ENCODE measurements at places on chromosomes 7 and 10.
A peak's percentile ranks its signal among the peaks of the same experiment; 100 is the strongest.

- DNase-seq = no peak
Measured at GRCh38 chr10:15735763-15736162, 16.0 kb upstream of the ITGA8 start.

GRCh38 chr7:131803816-131804215 is 247.4 kb upstream of the PODXL start:
- DNase-seq = no peak

GRCh38 chr7:90727412-90727811 is 131.3 kb downstream of the CDK14 start:
- DNase-seq = no peak

- no peak for DNase-seq
Measured at GRCh38 chr10:45437587-45438465, 63.8 kb downstream of the ALOX5 start.

DNA sequence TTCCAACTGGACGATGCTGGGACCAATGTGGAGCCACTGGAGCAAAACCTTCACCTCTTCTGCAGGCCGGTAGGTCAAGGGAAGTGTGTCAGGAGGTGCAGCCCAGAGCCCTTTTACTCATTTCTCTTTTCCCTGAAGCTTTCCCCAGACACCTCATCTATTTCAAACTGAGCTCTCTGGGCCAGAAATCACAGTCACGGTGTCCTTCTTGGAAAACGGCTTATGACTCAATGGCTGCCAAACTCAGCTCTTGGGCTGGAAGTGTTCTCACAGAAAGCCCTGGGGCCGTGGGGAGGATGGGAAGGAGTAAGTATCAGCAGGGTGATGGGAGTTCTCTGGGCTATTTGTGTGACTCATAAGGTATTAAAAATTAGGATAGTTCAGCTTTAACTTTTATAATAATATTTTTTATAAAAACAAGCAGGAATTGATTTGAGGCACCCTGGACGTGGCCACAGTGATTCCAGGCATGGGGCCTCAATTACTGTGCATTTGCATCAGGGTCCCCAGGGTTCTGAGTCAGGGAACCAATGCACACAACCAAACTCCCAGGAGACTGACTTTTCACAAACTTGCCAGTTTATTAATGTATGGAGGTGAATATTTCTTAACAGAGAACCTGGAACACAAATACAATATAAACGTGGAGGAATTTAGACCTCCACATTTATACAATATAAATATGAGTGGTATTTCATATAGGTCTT is 187.4 kb upstream of the TMEM72 start:
- no peak for DNase-seq

DNA sequence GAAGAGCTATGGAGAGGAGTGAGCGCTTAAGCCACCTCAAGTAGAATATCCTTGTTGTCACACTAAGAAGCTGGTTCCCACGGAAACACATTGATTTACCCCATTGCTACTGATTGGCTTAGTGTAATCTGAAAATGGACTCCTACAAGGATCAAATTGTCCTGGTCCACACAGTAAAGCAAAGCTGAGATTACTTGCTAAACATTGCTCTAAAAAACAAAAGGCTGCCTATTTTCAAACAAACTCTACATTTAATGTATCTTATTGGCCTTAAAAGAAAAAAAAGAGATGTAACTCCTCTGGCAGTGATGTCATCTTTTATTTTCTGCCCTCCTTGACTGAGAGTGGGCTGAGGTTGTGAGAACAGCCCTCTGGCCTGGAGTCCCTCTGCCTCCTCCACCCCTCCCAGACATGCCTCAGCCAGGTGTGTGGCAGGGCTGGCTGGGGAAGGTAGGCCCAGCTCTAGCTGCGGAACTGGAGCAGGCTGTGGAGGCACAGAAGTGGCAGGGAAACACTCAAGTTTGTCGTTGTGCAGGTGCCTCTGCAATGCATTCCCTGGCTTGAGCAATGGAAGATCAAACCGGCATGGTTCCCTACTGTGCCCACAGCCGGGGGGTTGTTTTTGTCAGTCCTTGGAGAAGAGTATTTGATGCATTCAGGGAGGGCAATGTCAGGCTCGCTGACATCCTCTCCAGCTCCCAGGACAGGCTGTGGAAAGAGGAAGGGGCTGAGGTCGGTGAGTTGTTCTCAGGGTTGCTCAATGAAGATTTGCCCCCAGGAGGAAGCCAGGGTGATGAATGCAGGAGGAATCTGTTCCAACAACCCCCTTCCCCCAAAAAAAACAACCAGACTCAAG is 9.1 kb downstream of the KLF6 start:
- DNase-seq = no peak

- DNase-seq = no peak
Measured at GRCh38 chr7:128032605-128033235, 1.5 kb upstream of the LRRC4 start.

- no peak for DNase-seq
Measured at GRCh38 chr10:116781370-116781884, 39.1 kb upstream of the HSPA12A start.

- DNase-seq = no peak
Measured at GRCh38 chr10:69321039-69321715, 42.9 kb downstream of the HK1 start.

- DNase-seq = no peak
Measured at GRCh38 chr7:150715293-150715692, 1.1 kb upstream of the GIMAP1 start.

GRCh38 chr7:142808461-142808801 is 37.7 kb downstream of the PRSS2 start:
- no peak for DNase-seq

DNA sequence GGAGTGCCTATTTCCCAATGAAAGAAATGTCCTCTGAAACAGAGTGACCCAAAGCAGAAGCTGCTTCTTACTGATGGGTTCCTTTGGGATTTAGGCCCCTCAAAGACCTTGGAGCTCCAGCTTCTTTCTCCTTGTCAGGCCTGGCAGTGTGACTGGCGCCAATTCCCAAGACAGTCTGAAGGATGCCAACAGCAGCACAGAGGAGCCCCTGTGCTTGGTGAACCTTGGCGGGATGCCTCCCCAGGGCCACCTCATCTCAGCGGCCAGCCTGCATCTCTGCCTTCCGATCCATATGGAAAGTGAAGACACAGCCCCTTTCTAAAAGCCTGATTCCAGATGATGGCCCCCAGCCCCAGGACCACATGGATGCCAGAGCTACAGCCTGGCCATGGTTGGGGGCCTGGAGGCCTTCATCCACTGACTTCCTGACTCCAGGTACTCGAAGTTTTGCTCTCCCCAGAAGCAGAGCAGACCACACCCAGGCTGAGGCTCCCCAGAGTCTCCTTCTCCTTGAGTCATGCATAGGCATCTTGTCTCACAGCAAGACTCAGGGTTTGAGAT is 45.4 kb downstream of the FBXW4 start:
- no peak for DNase-seq

GRCh38 chr7:47836503-47837202 is 111.6 kb downstream of the PKD1L1 start:
- DNase-seq = no peak

- no peak for DNase-seq
Measured at GRCh38 chr7:92835851-92836488, 403 bp downstream of the CDK6 start.

GRCh38 chr7:108947526-108947925 is 377.9 kb downstream of the DNAJB9 start:
- DNase-seq = peak; percentile 48

DNA sequence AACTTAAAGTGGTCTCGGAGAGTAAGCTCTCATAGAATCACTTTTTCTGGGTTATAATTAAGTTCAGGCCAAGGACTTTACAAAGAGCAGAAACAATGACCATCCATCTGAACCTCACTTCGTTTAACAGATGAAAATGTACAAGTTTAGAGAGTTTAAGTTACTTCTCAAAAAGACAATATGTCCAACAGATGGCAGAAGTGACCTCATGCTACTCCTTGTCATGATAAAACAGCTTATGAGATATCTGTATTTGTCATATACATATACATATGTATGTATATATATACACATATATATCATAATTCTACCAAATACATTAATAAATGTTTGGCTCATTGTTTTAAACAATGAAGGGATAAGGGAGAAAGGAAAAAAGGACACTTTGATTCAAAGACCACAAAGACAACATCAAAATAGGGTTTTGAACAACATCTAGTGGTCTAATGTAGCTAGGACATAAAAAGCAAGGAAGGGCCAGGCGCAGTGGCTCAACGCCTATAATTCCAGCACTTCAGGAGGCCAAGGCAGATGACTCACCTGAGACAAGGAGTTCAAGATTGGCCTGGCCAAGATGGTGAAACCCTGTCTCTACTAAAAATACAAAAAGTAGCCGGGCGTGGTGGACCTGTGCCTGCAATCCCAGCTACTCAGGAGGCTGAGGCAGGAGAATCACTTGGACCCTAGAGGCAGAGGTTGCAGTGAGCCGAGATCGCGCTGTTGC is 17.8 kb downstream of the NAPEPLD start:
- no peak for DNase-seq

GRCh38 chr10:123175389-123176387 is 21.5 kb downstream of the BUB3 start:
- DNase-seq = no peak

GRCh38 chr10:104456802-104457542 is 103.3 kb downstream of the CFAP58 start:
- no peak for DNase-seq

DNA sequence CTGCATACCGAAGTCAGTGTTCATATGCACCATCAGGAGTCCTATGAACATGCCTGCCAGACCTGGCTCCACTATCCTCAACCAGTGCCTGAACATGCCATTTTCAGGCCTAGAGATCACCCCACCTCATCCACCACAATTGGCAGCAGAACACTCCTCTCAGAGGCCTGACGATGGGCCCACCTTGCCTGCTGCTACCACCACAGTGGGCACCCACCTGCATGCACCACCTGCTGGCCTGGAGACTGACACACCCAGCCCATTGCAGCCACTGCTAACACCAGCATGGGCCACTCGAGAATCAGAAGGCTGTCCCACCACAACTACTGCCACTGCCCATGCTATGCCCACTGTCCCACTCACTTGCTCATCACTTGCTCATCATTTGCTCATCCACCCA is 130.7 kb upstream of the FAM13C start:
- DNase-seq = no peak

DNA sequence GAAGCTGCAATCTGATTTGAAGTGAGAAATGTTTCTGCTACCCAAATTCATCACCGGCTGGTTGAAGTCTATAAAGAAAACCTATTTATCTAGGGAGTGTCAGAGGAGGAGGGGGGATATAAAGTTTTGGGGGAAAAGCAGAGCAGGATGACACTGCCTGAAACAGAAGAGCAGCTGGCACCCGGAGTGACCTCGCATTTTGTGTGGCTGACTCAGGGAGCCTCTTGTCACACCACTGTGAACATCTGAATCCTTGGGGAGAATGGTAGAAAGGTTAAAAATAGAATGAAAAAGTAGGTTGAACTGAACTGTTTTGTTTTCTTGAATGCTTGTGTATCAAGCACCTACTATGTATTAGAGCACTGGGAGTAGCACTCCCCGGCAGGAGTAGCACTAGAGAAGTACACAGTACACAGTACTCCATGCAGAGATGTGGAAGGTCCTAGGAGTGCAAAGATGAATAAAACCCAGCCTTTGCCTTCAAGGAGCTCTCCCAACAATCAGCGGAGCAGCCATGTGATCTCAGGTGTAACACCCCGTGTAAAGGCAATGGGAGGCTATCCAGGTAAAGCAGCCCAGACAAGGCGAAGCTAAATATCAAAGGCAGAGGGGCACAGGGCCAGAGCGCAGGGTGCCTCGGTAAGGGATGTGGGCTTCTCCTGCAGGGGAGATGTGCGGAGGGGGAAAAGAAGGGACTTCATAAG is 13.5 kb downstream of the CRTAC1 start:
- DNase-seq = no peak

GRCh38 chr7:124452186-124452585 is 313.4 kb downstream of the GPR37 start:
- DNase-seq = no peak

- no peak for DNase-seq
Measured at GRCh38 chr7:3710122-3710521, 409.1 kb downstream of the SDK1 start.

DNA sequence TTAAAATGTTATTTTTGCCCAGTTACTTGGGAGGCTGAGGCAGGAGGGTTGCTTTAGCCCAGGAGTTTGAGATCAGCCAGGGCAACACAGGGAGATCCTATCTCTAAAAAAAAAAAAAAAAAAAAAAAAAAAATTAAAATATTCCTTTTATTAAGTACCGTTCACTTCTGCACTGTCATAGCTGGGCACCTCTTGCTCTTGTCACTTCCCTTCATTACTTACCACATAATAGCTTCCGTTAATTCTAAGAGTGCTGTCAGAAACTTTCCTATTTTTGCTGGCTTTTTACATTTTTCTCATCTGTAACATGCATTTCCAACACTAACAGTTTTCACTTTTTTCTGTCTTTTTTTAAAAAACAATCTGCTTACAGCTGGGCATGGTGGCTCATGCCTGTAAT is 132.9 kb downstream of the PIP4K2A start:
- DNase-seq = no peak

GRCh38 chr7:34025600-34025999 is 120.3 kb downstream of the BMPER start:
- DNase-seq = no peak

- DNase-seq = no peak
Measured at GRCh38 chr10:129506101-129506797, 39.2 kb downstream of the MGMT start.

DNA sequence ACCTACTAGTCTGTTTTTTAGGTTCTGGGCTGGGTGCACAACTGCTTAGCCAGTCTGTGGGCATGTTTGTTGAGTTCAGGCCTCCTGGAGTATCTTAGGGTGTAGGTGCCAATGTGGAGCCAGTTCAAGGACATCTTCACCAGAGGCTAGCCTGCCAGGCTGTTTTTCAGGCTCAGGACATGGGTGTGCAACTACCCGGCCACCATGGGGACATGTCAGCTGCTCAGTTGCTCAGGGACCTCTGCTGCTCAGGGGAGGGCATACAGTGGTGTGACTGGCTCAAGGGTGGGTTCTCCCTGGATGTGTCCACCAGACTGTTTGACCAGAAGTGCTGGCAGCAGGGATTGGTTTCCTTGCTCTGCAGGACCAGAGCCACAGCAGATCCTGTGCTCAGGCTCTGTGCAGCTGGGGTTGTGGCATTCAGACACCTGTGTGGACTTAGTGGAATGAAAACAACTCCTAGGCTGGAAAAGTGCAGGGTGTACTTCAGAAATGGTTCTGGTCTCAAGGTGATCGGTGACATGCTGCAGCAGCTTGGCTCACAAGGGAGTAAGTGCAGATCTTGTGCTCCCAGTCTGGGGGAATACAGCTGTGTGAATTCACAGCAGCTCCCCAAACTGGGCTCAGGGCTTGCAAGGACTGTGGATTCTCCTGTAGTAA is 44.8 kb downstream of the PALS2 start:
- DNase-seq = no peak

DNA sequence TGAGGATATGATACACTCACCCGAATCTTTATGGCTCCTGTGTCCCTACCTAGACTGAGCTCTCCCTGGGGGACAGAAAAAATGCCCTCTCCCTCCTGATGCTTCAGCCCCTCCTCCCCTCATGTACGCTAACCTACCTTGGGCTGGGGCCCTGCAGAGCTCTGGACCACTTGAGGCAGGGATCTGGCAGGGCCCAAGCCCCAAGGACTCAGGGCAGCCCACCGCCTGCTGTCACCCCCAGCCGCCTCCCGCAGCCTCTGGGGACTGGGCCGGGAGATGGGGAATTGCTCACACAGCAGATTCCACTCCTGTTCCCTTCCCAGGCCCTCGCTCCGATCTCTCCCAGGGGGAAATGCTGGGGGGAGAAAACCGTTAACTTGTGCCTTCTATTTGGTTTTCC is 32.9 kb upstream of the LBX1 start:
- no peak for DNase-seq

All from SK-N-MC (cell line).